ENCODE measurements at places on chromosomes 12 and 14.

DNA sequence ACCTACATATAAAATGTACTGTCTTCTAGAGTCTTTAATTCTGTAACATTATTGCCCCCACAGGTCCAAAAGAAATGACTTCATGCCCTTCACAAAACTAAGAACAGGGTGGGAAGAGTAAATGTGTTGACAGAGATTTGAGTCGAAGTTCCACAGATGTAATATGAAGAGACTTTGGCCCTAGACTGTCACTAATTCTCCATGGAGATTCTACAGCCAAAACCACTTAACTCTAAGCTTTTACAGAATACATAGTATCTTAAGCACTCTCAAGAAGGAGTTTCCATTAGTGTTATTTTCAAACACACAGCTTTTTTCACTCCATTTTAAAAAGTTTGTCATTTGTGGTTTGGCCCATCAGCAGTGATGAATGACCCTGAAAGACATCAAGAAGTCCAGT, 56.3 kb downstream of the ABCC9 start:
- H3K27ac ChIP-seq: no peak overlapping the region
- no peaks in the 10 kb centered on the region for H3K27me3 ChIP-seq
- no peaks in the 10 kb centered on the region for H3K36me3 ChIP-seq
- no peak for DNase-seq
- H3K4me1 ChIP-seq: no peaks in the 10 kb centered on the region
- no peak overlapping the region for H3K4me3 ChIP-seq

DNA sequence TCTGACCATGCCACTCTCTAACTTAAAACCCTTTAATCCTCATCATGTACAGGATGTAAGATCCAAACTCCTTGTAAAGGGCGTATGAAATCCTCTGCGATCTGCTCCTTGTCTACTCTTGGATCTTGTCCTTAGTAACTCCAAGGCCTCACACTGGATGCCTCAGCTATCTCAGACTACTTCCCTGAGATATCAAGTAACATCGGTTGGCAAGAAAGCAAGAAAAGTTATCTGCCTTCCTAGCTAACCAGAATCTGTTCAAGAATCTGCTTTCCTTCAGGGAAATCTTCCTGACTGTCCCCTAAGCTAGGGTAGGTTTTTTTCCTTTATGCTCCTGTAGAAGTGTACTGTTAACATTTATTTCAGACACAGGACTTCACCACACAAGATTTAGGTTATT, 82.6 kb downstream of the TAOK3 start:
- H3K36me3 ChIP-seq: no peaks in the 10 kb centered on the region
- no peak overlapping the region for H3K4me3 ChIP-seq
- no peak overlapping the region for H3K27ac ChIP-seq
- H3K27me3 ChIP-seq: no peaks in the 10 kb centered on the region
- H3K4me1 ChIP-seq: no peaks in the 10 kb centered on the region

DNA sequence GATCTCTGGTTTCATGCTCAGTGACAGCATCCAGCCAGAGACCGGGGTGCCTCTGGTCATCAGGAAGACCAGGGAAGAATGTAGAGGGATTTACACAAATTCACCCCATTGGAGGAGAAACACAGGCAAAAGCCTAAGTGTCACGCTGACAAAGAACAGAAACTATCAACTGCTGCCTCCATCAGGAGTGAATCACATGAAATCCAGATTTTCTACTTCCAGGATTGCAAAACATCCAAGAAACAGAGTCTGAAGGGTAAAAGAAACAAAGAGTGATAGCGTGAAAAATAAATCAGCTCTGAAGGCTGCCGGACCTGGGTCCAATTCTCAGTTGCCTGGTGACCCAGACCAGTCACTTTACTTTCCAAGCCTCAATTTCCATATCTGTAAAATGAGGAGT, 136.1 kb upstream of the MAP1LC3B2 start:
- peaks cover 4% of the 10 kb centered on the region for H3K27me3 ChIP-seq
- peaks cover 17% of the 10 kb centered on the region for H3K4me1 ChIP-seq
- H3K36me3 ChIP-seq: no peaks in the 10 kb centered on the region
- DNase-seq: no peak
- no peak overlapping the region for H3K4me3 ChIP-seq

- no peak for DNase-seq
- no peaks in the 10 kb centered on the region for H3K36me3 ChIP-seq
- no peak overlapping the region for H3K4me3 ChIP-seq
- H3K27me3 ChIP-seq: no peaks in the 10 kb centered on the region
- no peaks in the 10 kb centered on the region for H3K4me1 ChIP-seq
- no peak overlapping the region for H3K27ac ChIP-seq
These were observed 120.7 kb downstream of the ADGRD1 start for GRCh38 chr12:131074221-131075083.

GRCh38 chr12:117778656-117779055, 190.1 kb downstream of the KSR2 start:
- H3K4me1 ChIP-seq: no peaks in the 10 kb centered on the region
- no peaks in the 10 kb centered on the region for H3K36me3 ChIP-seq
- no peak for DNase-seq
- H3K27ac ChIP-seq: no peak overlapping the region
- H3K4me3 ChIP-seq: no peak overlapping the region

DNA sequence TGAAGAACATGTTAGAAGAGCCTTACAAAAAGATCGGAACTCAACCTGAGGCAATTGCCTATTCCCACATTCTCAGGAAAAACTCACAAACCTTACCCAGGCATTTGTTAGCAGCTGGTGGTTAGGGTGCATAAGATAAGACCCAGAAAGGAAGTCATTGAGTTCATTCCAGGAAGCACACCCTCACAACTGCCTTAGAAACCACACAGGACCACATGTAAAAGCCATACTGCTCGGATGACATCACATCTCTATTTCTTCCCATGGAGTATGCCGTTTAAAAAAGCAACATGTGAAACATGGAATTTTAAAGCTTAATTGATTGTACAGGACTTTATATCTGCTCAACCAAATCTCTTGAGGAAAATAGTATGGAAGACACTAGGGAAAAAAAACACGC, 411.2 kb downstream of the DAD1 start:
- no peaks in the 10 kb centered on the region for H3K27me3 ChIP-seq
- H3K36me3 ChIP-seq: no peaks in the 10 kb centered on the region

GRCh38 chr14:104972301-104973134, 5.7 kb downstream of the AHNAK2 start:
- H3K36me3 ChIP-seq: no peaks in the 10 kb centered on the region
- H3K4me3 ChIP-seq: no peak overlapping the region
- H3K27me3 ChIP-seq: peaks cover 11% of the 10 kb centered on the region
- no peaks in the 10 kb centered on the region for H3K4me1 ChIP-seq
- DNase-seq: no peak

- no peak for DNase-seq
- no peaks in the 10 kb centered on the region for H3K4me1 ChIP-seq
- no peaks in the 10 kb centered on the region for H3K36me3 ChIP-seq
- H3K4me3 ChIP-seq: no peak overlapping the region
- H3K27ac ChIP-seq: no peak overlapping the region
These were observed 195.1 kb downstream of the IPO8 start for GRCh38 chr12:30500532-30500931.

GRCh38 chr12:54126696-54127537, 61.9 kb downstream of the SMUG1 start:
- no peak overlapping the region for H3K27ac ChIP-seq
- H3K4me3 ChIP-seq: peak overlapping the region; percentile 68
- H3K36me3 ChIP-seq: no peaks in the 10 kb centered on the region
- DNase-seq: peak; percentile 66

DNA sequence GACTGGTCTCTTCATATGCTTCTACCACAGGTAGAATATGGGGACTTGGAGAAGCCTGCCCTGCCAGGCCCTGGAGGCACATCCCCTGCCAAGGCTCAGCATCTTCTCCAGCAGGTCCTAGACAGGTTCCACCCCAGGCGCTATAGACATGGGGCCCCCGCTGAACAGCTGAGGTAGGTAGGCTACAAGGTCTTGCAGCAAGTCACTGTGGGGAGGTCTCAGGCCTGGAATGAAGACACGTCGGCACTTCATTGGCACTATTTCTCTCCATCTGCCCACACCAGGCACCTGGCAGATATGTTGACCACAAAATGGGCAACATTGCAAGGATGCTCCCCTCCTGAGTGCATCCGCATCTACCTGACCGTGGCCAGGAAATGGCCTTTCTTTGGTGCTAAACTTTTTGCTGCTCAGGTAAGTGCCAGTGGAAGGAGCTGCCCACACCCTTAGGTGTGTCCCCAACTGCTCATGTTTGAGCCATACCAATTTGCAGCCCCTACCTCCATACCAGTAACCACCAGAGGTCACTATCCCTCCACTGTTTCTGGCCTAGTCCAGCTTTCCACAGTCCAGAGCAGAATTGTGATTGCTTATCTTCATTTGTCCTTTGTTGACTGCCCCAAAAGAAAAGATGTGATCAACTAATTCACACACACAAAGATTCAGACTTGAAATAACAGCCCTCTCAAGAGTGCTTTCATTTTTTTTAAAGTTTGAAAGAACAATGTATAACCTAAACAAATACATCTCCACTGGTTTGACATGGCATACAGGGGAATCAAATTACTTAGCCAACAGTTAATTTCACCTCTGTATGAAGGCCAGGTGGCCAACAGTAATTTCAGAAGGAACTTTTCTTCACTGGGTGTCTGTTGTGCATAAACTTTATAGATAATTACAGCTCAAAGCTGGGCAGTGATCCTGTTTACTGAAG, 16.1 kb downstream of the PIGH start:
- no peak for DNase-seq
- H3K4me1 ChIP-seq: no peaks in the 10 kb centered on the region
- H3K27ac ChIP-seq: no peak overlapping the region
- no peak overlapping the region for H3K4me3 ChIP-seq
- H3K36me3 ChIP-seq: peaks cover 18% of the 10 kb centered on the region
- no peaks in the 10 kb centered on the region for H3K27me3 ChIP-seq

DNA sequence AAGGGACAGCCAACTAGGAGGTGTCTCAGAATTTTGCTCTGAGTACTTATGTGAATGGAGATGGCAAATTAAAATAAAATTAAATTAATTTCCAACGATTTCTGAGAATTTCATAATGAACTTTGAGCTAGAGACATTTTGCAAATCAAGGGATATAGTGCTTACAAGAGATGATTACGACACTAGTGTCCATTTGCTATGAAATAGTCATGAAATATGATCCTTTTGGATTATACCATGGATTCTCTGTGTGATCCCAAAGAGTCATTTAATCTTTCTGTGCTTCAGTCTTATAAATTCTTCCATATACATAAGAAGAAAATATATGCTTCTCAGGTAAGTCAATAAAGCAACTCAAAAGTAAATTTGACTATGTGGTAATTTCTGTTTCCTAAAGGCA, 240.6 kb downstream of the SLC25A21 start:
- no peak for DNase-seq
- H3K4me3 ChIP-seq: no peak overlapping the region
- no peaks in the 10 kb centered on the region for H3K36me3 ChIP-seq
